BJ (cell line): ENCODE measurements at places on chromosomes 13 and 19. TPM values are rescaled to one million over a fixed set of nuclear protein-coding genes. Genes with fewer than 3 reads are reported as not detected.

Gene FGF22
- 0.05 TPM in 1 of 2 replicates, not detected in the other for polyA plus RNA-seq

Gene OR7A5
- polyA plus RNA-seq, result not detected in 2 replicates

Gene EDDM13
- not detected in 2 replicates for polyA plus RNA-seq

Gene ZNF491
- 0.67 and 1.3 TPM in 2 replicates for polyA plus RNA-seq

Gene ZNF439
- polyA plus RNA-seq, result 3.0 and 5.1 TPM in 2 replicates

Gene PRX
- 1.9 and 2.4 TPM in 2 replicates for polyA plus RNA-seq

GRCh38 chr13:42981317-42981716, 10.7 kb downstream of the EPSTI1 start:
- no peak for DNase-seq

GRCh38 chr19:11286312-11286974, 9.5 kb upstream of the TSPAN16 start:
- no peak for DNase-seq

GRCh38 chr13:27481766-27482165, 31.4 kb upstream of the MTIF3 start:
- DNase-seq, result no peak

- no peak for DNase-seq
These were observed 54.0 kb upstream of the POSTN start for GRCh38 chr13:37652596-37652995.

- no peak for DNase-seq
These were observed 69.7 kb downstream of the RASA3 start for GRCh38 chr13:114062754-114063153.

DNA sequence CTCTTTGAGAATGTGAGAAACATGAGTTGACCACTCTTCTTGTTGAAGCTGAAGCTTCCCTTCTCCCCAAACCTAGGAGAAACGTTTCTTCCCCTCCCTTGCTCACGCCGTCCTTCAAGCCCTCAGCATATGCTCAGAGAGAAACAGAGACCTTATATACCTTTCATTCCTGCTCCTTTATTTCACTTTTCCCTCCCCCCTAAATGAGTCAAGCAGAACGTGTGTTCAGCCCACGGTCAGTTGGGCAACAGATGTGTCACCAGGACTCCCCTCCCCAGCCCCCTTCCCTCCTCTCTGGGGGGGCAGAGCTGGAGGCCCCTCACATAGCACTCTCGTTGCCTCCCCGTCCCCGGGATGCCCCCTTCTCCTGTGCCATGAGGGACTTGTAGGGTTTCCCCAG, 8.6 kb downstream of the OR7C2 start:
- no peak for DNase-seq

GRCh38 chr13:91304741-91305140, 42.7 kb upstream of the MIR17HG start:
- DNase-seq, result no peak

GRCh38 chr13:107375701-107376340, 807.9 kb upstream of the ARGLU1 start:
- no peak for DNase-seq
